Inflammatory macrophage (primary cell): ENCODE measurements at places on chromosomes 3 and 15.

GRCh38 chr15:44264148-44264547, 24.4 kb upstream of the GOLM2 start:
- no peak for DNase-seq

- peak; percentile 60 for DNase-seq
These were observed 54.2 kb upstream of the MCTP2 start for GRCh38 chr15:94177112-94177511.

DNA sequence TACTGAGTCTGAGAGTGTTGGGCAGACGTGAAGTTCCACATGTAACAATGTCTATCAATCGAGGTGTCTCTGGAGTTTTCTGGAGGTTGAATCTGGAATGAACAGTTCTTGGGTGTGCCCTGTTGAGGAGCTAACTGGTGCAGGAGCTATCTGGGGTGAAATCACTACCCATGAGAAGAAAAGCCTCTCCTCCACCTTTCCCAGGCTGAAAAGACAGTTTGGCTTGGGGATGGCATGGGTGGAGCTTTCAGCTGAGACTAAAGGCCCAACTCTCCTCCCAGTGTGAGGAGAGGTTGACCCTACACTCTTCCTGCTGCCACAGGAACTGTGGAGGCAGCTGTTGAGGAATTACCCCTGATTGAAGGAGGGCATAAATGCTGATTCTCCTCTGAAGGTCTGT, 54.4 kb upstream of the LRRFIP2 start:
- DNase-seq, result no peak

GRCh38 chr3:39937315-39937714, 127.9 kb downstream of the MYRIP start:
- no peak for DNase-seq

DNA sequence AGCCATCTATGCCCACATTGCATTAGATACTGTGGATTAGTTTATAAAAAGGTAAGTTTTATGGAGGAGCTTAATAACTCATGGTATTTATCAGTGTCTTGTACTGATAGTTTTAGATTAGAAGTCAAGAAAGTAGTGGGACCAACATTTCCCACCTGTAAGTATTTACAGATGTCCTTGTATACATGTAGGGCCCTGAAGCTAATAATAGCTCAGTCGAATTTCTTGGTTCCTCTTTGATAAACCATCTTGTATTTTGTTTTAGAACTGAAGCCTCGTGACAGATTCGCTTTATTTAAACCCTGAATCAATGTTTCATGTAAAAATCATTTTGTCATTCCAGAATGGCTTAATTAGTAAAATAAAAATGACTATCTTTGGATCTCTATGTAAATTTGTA, 73.4 kb downstream of the CRYBG3 start:
- no peak for DNase-seq

DNA sequence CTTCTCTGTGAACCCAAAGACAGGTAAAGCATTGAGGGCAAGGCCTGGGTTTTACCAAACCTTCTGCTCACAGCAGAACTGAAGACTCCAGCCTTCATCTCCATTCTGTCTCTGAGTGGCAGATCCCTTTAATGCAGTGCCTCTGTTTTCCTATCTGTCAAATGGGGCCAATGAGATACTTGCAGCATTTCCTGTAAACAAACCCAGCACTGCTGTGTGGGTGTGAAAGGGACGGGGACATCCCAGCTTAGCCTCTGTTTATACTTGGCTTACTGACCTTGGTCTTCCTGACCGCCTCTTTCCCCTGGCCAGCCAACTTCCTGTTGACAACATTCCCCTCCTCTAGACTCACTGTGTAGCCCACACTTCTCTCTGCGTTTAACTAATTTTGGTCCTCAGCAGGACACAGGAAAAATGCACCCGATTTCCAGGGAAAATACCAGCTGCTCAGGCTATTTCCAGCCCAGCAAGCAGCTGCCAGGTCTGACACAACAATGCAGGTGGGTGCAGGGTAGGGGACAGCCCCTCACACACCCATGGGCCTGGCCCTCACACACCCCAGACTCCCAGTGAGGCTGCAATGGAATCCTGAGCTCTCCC, 105.9 kb upstream of the HERC1 start:
- DNase-seq, result peak; percentile 79

DNA sequence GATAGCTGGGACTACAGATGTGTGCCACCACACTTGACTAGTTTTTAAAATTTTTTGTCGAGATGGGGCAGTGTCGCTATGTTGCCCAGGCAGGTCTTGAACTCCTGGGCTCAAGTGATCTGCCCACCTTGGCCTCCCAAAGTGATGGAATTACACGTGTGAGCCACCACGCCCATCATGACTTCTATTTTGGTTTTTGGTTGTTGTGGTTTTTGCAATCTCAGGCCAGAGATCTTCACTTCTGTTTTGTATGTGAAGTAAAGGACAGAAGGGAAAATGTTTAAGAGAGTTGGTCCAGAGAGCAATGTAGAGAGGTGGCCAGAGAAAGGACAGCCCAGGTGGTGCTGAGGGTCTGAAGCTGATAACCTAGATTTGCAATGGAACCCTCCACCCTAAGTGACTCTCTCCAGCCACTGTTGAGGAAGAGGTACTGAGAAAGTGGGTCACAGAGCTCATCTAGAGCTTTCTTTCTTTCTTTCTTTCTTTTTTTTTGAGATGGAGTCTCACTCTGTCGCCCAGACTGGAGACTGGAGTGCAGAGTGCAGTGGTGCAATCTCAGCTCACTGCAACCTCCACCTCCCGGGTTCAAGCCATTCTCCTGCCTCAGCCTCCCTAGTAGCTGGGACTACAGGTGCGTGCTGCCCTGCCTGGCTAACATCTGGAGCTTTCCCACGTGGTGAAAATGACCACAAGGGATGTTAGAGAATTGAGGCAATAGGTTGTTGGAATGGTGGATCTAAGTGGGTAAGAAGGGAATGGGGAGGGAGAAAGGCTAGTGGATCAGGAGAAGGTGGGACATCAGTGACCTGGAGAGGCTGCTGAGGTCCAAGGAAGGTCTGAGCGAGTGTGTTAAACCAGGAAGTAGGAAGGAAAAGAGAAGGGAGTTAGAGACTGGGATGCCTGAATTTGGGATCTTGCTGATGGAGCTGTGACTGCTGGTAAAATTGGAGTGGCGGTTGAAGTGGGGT, 22.4 kb upstream of the SEMA4B start:
- no peak for DNase-seq

DNA sequence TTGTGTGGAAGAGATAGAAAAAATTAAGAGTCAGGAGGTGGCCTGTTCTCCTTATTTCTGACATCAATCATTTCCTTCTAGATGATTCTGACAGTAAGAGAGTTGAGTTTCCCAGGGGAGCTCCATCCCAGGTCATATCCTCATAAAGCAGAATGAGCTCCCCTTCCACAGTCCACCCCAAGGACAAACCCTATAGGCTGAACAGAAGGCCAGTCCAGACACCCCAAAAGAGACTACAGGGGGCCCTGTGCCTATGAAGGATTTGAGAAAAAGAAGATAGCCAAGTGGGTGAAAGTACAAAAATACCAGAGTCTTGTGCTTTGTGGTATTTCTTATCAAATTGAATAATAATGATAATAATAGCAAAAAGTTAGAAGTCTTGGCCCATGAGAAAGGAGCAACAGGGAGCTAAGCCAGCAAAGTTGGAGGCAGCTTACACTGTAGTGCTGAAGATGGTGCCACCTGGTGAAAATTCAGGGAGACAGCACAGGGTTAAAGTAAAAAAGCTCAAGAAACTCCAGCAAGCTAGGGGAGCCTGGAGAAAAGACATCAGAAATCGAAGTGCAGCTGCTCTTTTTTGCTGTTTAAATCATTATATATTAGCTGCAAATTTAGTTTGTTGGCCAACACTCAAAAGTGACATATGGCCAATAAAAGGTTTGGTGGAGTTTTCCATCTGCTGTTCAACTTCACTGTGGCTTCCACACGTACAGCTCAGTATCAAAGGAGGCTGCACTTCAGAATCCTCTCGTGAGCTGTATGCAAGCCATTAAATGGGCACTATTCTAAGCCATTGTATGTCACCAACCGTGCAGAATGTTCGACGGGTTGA, 35.8 kb upstream of the SLC24A5 start:
- peak; percentile 7 for DNase-seq

DNA sequence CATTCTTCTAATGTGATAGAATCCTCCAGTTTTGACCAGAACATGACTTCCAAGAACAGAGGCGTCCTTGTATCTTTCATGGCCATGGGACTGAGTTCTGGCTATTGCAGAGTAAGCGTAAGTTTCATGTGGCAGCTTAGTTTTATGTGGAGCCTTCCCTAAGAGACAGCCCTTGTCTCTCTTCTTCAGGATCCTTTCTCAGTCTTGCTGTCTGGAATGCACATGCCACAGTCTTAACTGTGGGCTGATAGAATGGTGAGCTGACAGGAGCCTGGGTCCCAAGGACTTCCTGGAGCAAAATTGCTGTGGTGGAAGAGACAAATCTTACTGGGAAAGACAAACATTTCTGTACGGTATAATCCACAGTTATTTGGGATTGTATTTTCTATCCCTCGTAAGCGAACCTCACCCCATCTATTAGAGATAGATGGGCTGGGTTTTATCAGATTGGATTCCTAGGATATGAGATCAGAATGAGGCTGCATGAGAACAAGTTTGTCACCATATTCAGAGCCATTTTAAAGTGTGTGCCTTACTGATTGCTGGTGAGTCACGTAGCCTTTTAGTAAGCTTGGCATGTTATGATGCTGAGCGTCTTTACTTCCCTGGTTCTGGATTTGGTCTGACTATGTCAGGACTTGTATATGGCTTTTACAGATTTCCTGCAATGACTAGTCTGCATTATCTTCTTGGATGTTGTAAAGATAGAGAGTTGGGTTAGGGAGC, 32.8 kb downstream of the CDIN1 start:
- no peak for DNase-seq

GRCh38 chr3:98565237-98565643, 28.2 kb downstream of the CPOX start:
- no peak for DNase-seq

GRCh38 chr3:50562861-50563260, 4.7 kb downstream of the C3orf18 start:
- DNase-seq, result no peak

DNA sequence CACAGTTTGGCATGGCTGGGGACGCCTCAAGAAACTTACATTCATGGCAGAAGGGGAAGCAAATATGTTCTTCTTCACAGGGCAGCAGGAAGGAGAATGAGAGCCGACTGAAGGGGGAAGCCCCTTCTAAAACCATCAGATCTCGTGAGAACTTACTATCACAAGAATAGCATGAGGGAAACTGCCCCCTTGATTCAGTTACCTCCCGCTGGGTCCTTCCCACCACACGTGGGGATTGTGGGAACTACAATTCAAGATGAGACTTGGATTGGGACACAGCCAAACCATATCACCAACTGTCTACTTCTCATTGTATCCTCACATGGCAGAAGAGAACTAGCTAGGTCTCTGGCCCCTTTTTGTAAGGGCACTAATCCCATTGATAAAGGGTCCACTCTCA, 30.5 kb downstream of the CCDC32 start:
- DNase-seq, result no peak

DNA sequence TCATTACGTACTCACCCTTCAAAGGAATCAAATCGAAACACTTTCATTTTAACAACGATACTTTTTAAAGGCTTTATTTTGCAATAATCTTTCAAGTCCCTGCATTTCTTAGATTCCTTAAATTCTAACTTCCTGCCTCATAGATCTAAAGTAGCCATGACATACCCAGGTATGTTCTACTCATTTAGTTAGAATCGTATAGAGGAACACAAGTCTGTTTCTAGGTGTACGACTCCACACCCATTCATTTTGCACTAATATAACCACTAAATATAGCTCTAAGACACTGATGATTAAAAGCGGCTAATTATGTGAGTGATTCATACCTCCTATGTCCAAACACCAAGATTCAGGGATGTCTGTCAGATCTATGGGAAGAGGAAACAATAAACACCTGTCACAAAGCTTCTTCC, 1.3 kb downstream of the ATP13A3 start:
- no peak for DNase-seq

- DNase-seq, result no peak
These were observed 96.7 kb downstream of the LRTM1 start for GRCh38 chr3:54831112-54831511.

DNA sequence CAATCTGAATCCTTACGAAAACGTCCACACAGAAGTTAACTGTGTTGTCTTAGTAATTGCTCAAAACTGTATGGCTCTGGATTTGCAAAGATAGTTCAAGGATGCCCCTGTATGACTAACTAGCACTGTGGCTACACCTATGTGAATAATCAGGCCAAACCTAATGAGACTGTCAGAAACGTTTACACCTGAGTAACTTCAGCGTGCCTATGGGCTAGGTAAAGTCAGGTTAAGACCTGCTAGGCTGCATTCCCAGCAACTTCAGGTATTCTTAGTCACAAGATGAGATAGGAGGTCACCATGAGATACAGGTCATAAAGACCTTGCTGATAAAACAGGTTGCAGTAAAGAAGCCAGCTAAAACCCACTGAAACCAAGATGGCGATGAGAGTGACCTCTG, 87.8 kb upstream of the PLXND1 start:
- DNase-seq, result no peak

- no peak for DNase-seq
These were observed 174.2 kb downstream of the CACNA2D3 start for GRCh38 chr3:54296531-54296930.

DNA sequence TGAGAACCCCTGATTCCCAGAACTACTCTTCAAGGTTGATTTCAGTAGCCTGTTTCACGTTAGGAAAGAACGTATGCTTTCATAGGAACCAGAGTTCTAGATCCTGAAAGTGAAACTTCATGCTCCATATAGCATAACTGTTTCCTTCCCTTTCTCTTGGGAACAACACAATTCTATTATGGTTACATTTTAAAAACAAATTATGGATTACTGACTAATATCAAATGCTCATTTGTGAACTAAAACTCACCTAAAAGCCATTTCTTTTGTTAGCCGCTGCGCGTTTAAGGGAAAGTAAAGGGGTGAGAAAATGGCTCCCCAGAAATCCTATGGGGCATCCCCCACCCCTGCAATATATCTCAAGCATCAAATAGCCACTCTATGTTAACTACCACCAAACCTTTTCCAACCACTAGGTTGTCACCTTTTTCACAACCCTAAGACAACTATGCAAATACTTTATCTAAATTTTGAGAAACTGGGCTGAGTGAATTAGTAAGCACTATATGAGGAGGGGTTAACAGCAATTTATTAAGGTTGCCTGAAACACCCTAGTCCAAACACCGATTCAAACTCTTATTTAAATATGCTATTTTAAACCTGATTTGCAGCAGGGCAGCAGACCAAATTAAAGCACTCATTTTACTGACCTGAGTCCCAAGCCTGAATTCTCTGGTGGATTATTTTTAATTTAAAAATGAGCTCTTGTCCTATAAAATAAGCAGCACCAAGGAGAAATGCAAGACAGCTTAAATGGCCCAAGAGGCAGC, 2.4 kb downstream of the SIAH2 start:
- DNase-seq, result no peak

DNA sequence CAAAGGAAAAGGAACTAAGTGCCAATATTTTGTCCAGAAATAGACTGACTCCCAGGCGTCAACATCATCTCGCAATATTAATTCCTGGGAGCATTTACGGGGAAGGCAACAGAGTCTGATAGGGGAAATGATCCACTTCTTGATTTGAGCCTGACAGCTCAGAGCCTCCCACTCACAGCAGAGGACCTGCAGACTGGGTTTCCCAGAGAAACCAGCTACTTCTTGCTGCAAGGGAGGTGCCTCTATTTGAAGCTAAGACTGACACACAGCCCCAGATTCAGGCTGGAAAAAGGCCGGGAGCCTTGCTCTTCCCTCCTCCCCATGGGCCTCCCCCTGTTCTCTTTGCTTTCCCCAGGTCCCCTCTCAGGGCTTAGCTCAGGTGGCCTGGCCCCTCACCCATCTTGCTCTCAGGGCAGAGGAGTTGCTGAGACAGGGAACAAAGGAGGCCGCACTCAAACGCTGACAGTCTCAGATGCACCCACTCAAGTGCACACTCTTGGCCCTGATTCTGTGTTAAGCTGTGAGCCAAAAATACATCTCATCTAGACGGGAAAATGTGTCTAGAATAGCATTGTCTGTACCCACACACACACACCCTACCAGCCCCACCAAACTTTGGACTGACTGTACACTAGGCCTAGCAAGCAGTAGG, 49.8 kb upstream of the DCLK3 start:
- DNase-seq, result peak; percentile 79
